ENCODE measurements at places on chromosomes 4 and X. TPM values are rescaled to one million over a fixed set of nuclear protein-coding genes. Genes with fewer than 3 reads are reported as not detected.

RHOXF2B gene
- not detected for total RNA-seq

CNGA1 gene
- total RNA-seq: not detected

XK gene
- total RNA-seq: 3.0 TPM

GRCh38 chr4:137375111-137375850 lies 157.0 kb downstream of the PCDH18 start:
- H3K27me3 ChIP-seq: no peaks in the 10 kb centered on the region
- no peak overlapping the region for H3K4me3 ChIP-seq
- H3K27ac ChIP-seq: no peak overlapping the region
- H3K4me1 ChIP-seq: peaks cover 9% of the 10 kb centered on the region

- H3K27me3 ChIP-seq: no peaks in the 10 kb centered on the region
- H3K36me3 ChIP-seq: no peaks in the 10 kb centered on the region
These were observed 501.2 kb upstream of the ATOH1 start for GRCh38 chr4:93327346-93327745.

DNA sequence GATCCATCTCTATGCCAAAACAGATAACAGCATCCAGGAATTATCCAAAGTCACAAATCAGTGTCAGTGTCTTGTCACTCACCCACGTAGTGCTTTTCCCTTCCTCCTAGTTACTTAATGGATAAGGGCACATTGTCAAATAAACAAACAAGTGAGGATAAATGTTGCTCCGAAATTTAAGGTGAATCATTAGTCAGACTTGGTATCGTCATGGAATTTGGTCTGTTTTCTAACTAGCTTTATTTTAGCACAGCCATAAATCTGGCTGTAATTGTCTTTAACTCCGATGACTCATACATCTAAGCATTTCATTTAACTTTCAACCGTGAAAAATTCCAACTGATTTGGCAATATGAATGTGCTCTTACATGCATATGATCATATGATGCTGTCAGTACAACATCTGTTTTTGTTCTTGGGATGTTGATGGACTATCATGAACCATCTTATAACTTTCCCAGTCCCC lies 83.3 kb downstream of the SNCA start:
- no peaks in the 10 kb centered on the region for H3K27me3 ChIP-seq
- peaks cover 6% of the 10 kb centered on the region for H3K4me1 ChIP-seq
- H3K36me3 ChIP-seq: no peaks in the 10 kb centered on the region
- H3K4me3 ChIP-seq: no peak overlapping the region

DNA sequence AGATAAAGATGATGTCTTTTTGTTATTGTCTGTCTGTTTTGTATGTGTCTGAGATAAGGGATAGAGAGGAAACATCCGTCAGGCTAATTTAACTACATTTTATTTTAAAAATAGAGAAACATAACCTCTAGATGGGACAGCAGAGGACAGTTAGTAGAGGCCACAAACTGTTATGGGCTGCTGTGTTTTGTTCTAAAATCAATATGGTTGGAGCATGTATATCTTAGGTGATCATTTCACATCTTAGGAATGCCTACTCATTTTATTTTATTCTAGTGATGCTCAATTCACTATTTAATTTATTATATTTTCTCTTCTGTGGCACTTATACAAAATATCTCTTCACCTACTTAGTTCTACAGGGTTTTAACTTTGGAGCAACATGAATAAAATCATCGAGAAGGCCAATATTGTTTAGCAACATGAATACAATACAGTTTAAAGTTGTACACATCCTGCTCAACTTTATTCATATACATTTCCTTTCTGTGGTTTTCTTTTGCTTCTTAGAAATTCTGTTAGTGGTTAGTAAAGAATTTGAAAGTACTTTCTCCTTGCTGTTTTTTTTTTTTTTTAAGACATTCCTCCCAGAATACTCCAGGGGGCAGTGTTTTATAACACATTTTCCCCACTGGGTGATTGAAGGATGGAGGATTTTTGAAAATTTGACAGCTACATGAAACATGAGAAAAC lies 392.9 kb downstream of the UNC5C start:
- H3K27ac ChIP-seq: no peak overlapping the region
- H3K4me3 ChIP-seq: no peak overlapping the region
- H3K27me3 ChIP-seq: no peaks in the 10 kb centered on the region
- H3K4me1 ChIP-seq: no peaks in the 10 kb centered on the region
- no peaks in the 10 kb centered on the region for H3K36me3 ChIP-seq

DNA sequence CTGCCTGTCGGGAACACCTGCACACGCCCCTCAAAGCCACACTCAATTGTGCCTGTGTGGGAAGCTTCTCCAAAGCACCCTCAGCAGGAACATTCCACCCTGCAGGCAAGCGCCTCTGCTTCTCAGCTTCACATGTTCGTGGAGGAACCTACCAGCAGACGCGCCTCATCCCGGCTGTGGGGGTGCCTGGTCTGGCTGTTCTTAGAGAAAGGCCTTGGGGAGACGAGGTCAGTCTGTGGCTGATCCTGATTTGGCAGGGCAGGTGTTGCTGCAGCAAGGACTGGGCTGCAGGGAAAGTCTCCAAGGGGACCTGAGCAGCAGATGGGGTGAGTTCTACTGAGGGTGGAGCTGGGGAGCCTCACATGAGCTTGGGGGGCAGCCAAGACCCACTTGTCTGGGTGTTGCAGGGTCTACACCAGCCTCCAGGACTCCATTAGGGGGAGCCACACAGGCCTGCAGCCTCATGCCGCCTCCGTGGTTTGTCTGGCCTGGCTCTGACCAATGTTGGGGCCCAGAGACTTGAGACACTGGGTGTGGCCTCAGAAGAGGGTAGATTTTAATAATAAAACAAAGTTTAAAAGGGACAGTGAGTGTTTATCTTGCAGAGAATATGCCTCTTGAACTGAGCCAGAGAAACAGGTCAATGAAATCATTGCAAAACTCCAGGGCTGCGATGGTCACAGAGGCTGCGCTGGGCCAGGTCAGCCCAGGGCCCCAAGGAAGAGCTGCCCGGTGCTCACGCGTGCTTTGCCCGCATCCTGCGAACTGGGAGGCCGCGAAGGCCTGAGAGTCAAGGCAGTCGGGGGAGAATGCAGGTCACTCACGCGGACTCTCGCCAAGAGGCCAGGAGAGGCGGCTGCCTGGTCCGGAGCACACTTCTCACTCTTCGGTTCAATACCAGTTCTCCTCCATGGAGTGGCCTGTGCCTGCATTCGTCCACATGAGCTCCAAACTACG lies 21.1 kb downstream of the RNF212 start:
- no peaks in the 10 kb centered on the region for H3K4me1 ChIP-seq
- H3K36me3 ChIP-seq: no peaks in the 10 kb centered on the region
- DNase-seq: no peak
- no peaks in the 10 kb centered on the region for H3K27me3 ChIP-seq

GRCh38 chr4:4990857-4991540 lies 28.3 kb downstream of the CYTL1 start:
- peak; percentile 20 for DNase-seq
- no peak overlapping the region for H3K27ac ChIP-seq
- no peak overlapping the region for H3K4me3 ChIP-seq
- H3K4me1 ChIP-seq: no peaks in the 10 kb centered on the region
- no peaks in the 10 kb centered on the region for H3K27me3 ChIP-seq
- H3K36me3 ChIP-seq: no peaks in the 10 kb centered on the region

DNA sequence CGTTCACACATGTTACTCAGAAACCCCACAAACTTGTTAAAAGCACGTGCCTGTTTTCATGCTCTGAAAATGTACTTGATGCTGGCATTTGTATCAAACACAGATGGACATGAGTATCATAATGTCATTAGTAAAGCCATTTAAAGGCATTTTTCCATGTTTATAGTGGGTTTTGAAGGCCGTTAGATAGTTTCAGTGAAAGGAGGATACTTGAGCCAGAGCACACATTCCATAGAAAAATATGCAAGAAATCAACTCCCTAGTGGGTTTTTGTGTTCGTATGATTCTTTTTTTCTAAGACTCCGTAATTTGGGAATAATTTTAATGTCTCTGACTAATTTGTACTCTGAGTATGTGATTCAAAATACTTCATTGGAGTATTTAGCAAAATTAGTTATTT lies 216.2 kb upstream of the BMP3 start:
- H3K27me3 ChIP-seq: no peaks in the 10 kb centered on the region
- no peaks in the 10 kb centered on the region for H3K4me1 ChIP-seq
- H3K36me3 ChIP-seq: no peaks in the 10 kb centered on the region
- DNase-seq: no peak

GRCh38 chr4:150325872-150326271 lies 247.6 kb downstream of the DCLK2 start:
- H3K4me1 ChIP-seq: no peaks in the 10 kb centered on the region
- H3K27ac ChIP-seq: no peak overlapping the region
- H3K36me3 ChIP-seq: no peaks in the 10 kb centered on the region
- H3K27me3 ChIP-seq: no peaks in the 10 kb centered on the region
- no peak overlapping the region for H3K4me3 ChIP-seq
- DNase-seq: no peak

- DNase-seq: no peak
- H3K4me1 ChIP-seq: no peaks in the 10 kb centered on the region
- H3K4me3 ChIP-seq: no peak overlapping the region
- H3K27ac ChIP-seq: no peak overlapping the region
These were observed 8.4 kb downstream of the ADH4 start for GRCh38 chr4:99135541-99136162.

DNA sequence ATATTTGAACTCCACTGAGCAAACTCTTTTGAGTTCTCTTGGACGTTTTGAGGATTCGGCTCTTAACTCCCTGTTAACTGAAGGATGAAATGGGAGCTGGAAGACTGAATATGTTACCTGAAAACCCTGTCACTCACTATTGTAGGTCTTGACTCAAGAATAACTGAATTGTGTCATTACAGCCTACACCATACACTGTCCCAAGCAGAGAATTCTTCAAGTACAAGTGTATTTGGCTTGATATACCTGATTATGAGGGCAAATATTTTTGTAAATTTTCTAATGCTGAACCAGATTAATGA lies 276.1 kb downstream of the CFAP299 start:
- no peak for DNase-seq
- H3K4me1 ChIP-seq: peaks cover 12% of the 10 kb centered on the region
- H3K4me3 ChIP-seq: no peak overlapping the region
- H3K27ac ChIP-seq: no peak overlapping the region
- H3K36me3 ChIP-seq: no peaks in the 10 kb centered on the region

All from cardiac muscle cell (in vitro differentiated cells and primary cell).